ENCODE measurements at places on chromosomes 2 and 18.

DNA sequence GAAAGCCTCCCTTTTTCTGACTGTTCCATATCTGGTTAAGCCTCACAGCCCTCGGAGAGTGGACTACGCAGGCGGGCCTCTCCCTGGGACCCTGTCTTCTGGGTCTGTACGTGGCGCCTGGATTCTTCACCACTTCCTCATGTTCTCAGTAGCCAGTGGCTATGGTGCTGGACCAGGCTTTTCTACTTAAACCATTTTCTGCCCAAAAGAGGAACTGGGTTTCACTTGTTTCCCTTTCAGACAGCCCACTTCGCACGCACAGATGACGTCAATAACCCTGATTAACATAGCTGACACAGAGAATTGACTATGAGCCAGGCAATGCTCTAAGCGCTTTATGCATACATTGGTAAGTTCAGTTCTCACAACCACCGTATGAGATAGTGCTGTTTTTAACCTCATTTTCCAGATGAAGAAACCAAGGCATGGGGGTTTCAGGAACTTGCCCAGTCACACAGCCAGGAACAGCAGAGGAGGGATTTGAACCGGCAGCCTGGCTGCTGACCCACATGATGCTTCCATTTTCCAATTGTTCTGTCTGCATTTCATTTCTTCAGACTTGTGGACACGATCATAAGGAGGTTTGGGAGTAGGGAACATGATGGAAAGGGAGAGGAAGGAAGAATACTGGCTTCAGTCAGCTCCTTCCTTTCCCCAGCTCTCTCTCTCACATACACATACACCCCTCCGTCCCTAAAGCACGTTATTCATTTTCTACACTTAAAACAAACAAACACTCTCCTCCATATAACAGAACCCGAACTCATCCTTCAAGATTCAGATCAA lies 41.7 kb downstream of the MYOM1 start:
- DNase-seq = no peak

DNA sequence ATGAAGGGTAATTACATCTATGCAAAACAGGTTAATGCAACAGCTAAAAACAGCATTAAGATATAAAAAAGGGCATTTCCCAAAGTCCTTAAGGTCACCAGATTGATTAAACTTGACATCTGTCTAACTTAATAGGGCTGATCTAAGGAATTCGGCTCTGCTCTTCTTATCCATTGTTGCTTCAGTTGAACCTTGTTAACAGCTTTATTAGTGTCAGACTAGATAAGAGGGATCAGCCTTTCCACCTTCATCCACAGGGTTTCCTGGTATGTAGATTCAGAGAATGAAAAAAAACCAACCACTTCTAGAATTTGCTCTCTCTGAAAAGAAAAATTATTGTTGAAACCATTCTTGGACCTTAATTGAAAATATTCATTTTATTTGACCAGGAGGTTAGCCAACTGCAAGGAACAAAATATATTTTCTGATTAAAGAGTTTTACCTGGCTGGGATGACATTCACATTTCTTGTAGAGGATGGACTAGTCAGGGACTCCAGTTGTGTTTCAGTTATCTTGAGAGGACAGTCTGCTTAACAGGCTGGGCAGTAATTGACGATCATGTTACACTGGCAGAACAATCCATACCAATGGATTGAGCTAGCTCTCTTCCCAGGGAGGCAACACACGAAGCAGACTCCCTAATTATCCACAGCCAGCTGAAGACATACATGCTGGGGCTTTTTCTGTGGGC lies 357.4 kb upstream of the ACVR2A start:
- DNase-seq = no peak

DNA sequence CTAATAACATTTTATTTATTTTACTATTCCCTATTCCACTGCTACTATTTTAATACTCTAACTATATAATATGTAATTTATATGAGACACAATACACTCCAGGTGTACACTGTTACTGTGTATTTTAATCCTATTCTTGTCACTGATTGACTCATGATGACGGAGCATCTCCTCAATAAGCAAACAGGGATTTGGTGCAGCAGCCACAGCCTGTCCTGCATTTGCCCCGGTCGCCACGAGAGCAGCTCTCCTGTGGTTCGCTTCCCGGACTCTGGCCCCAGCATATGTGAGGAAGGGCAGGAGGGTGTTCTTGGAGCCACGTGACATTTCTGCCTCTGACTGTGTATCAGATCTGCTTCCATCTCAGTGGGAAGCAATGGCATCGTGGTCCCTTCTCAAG lies 74.1 kb upstream of the PXDN start:
- DNase-seq = no peak

GRCh38 chr2:43000242-43001054 lies 208.1 kb upstream of the HAAO start:
- DNase-seq = no peak

DNA sequence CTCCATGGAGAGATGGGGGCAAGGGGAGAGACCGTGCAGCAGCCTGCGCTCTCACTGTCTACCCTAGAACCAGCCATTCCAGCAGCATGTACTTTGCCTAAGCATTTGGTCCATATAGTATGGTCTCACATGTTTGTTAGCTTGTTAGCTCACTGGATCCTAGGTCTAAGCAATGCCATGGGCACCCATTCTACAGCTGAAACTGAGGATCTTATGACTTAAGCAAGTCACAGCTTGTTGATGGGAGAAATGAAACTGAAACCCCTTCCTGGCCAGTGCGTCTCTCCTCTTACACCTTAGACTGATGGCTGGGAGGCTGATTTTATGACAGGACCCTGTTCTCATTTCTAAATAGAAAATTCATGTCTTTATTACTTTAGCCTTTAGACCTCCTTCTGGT lies 90.1 kb downstream of the EPAS1 start:
- DNase-seq = no peak

GRCh38 chr18:56945171-56946083 lies 201.5 kb upstream of the BOD1L2 start:
- no peak for DNase-seq

GRCh38 chr2:106953779-106954178 lies 67.8 kb upstream of the ST6GAL2 start:
- DNase-seq = no peak

GRCh38 chr18:3397786-3398185 lies 52.2 kb upstream of the TGIF1 start:
- DNase-seq = no peak

- DNase-seq = no peak
Observed at GRCh38 chr2:107621186-107622165, 205.2 kb upstream of the RGPD4 start.

DNA sequence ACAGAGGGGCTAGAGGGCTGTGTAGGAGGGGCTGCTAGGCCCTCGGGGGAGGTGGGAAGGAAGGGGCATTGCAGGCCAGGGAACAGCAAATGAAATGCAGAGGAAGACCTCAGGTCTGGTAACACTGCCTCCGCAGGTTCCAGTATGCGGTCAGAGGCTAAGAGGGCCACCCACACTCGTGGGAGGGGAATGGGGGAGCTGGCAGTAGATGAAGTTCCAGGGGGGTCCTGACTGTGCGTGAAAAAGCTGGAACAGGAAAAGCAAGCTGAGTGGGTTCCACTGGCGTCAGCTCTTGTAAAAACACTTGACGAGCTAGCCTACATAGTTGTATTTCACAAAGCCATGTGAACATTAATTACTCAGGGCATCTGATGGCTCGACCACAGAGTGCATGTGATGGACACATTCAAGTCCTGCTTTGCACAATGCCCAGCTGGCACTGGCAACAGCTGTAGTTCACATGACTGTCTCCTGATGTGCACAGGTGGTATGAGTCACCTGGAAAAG lies 29.0 kb upstream of the PTPN4 start:
- no peak for DNase-seq

GRCh38 chr2:162963156-162963555 lies 124.6 kb upstream of the KCNH7 start:
- no peak for DNase-seq

- DNase-seq = no peak
Observed at GRCh38 chr2:9330612-9331270, 92.6 kb downstream of the ITGB1BP1 start.

DNA sequence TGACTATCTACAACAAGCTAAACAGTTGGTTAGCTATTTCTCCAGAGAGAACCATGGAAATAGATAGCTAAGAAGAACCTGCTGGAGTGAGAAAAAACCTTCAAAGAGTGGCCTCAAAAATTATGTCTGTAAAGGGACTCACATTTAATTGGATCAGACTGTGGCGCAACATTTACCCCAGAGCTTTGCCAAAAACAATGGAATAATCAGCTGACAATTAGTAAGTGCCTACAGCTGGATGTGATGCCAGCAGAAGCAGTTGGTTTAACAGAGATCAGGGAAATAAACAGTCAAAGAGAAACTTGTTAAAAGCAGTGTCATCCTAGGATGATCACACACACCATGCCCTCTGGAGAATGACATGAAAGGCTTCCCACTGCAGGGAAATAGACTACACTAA lies 310.7 kb downstream of the CLIP4 start:
- no peak for DNase-seq

GRCh38 chr2:181485638-181485946 lies 28.4 kb downstream of the ITGA4 start:
- no peak for DNase-seq

- DNase-seq = no peak
Observed at GRCh38 chr2:217932803-217933616, 69.8 kb downstream of the TNS1 start.

- no peak for DNase-seq
Observed at GRCh38 chr2:181374781-181375675, 82.2 kb upstream of the ITGA4 start.

DNA sequence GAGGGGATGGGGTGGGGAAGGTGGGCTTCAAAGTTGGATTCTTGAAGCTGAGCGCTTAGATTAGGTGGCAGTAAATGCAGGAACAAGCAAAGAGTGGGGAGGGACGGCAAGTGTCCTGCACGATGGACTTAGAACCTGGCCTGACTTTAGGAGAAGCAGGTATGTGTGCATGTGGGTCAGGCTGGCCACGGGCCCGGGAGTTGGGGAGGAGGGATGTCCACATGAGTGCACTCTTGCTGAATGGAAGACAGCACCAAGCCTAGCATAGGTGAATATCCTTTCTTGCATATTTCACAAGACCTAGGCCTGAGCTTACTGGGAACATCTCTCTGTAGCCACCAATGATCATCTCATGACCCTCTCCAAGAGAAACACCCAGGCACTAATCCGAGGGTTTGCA lies 96.1 kb downstream of the DDX1 start:
- DNase-seq = no peak

DNA sequence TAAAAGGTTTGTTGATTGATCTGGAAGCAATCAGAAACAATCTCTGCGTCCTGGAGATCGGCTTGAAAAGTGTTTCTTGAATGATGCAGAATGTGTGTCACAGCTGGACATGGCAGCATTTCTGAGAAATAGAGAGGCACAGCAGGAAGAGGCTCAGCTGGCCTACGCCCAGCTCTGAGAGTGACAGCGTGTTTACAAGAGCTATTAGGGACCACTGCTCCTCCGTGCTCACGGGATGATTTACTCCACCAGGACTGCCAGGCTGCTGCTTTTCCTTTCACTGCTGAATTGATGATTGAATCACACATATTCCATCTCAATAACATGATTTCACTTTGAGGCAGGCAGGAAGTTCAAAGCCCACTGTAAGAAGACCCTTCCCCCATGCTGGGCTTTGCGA lies 62.8 kb downstream of the GALNT14 start:
- DNase-seq = no peak

GRCh38 chr2:81196383-81196851 lies 891.9 kb upstream of the LRRTM1 start:
- DNase-seq = no peak

Data from NCI-H1092 (cell line).